SJSA1 (cell line): ENCODE measurements at places on chromosomes 3 and 15. TPM values are rescaled to one million over a fixed set of nuclear protein-coding genes. Genes with fewer than 3 reads are reported as not detected.

Gene USF3
- 7.2 and 8.1 TPM in 2 replicates for total RNA-seq

- H3K4me1 ChIP-seq: peaks cover 41% of the 10 kb centered on the region
- no peak overlapping the region for H3K4me3 ChIP-seq
- no peaks in the 10 kb centered on the region for H3K36me3 ChIP-seq
- DNase-seq: no peak
- no peaks in the 10 kb centered on the region for H3K27me3 ChIP-seq
- peak overlapping the region; percentile 79 for H3K27ac ChIP-seq
Observed at GRCh38 chr3:171811295-171811912, 1.1 kb upstream of the PLD1 start.

GRCh38 chr3:32990116-32990515 lies 38.7 kb downstream of the CCR4 start:
- no peak overlapping the region for H3K27ac ChIP-seq
- no peak for DNase-seq
- no peak overlapping the region for H3K4me3 ChIP-seq
- H3K4me1 ChIP-seq: no peaks in the 10 kb centered on the region
- H3K27me3 ChIP-seq: no peaks in the 10 kb centered on the region
- H3K36me3 ChIP-seq: no peaks in the 10 kb centered on the region

GRCh38 chr15:80308002-80308401 lies 56.0 kb upstream of the CTXND1 start:
- H3K4me1 ChIP-seq: no peaks in the 10 kb centered on the region
- no peak for DNase-seq
- no peak overlapping the region for H3K27ac ChIP-seq
- no peak overlapping the region for H3K4me3 ChIP-seq
- no peaks in the 10 kb centered on the region for H3K36me3 ChIP-seq
- H3K27me3 ChIP-seq: no peaks in the 10 kb centered on the region

DNA sequence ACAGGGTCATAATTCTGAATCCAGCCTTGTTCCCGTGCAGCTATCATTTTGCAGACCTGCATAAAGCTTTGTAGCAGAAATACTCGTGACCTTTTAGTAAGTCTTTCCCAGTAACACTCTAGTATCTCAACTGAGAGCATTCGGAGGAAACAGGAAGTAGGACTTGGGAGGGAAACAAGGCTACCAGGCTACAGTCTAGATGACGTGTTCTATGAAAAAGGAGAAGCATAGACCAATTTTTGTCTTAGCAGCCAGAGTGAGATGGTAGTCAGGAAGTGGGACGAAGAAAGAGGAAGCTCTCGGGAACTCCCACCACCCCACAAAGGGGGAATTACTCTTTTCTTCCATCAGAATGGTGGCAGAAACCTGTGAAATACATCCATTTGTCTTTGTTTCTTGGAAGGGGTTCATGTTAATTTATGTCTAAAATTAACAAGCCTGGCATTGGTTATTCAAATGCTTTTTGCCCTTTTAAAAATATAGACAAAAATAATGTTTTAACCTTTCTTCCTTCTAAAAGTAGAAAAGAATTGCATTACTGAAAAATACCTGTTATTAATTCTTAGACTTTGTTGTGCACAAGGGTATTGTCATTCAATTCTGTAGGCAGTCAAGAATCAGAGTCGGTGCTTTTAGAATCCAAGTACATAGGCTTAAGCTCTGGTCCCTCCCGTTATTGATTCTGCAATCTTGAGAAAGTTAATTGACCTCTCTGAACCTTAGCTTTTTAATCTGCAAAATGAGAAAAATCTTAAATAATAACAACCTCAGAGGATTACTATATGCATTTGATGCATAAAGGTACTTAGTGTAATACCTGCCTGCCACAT lies 1.6 kb upstream of the SUCNR1 start:
- no peak overlapping the region for H3K27ac ChIP-seq
- H3K27me3 ChIP-seq: no peaks in the 10 kb centered on the region
- H3K4me1 ChIP-seq: peaks cover 8% of the 10 kb centered on the region
- no peaks in the 10 kb centered on the region for H3K36me3 ChIP-seq

GRCh38 chr3:20022954-20023622 lies 11.0 kb upstream of the PP2D1 start:
- H3K36me3 ChIP-seq: no peaks in the 10 kb centered on the region
- no peaks in the 10 kb centered on the region for H3K27me3 ChIP-seq
- no peak overlapping the region for H3K4me3 ChIP-seq
- DNase-seq: no peak
- H3K4me1 ChIP-seq: no peaks in the 10 kb centered on the region

GRCh38 chr15:31551323-31551722 lies 224.7 kb downstream of the KLF13 start:
- no peak overlapping the region for H3K4me3 ChIP-seq
- peaks cover 4% of the 10 kb centered on the region; the same call in 1 of the 2 replicates for H3K27me3 ChIP-seq
- DNase-seq: no peak
- H3K4me1 ChIP-seq: 0 out of 2 replicates have a peak, but pooled peaks cover 4% of the 10 kb centered on the region
- no peak overlapping the region for H3K27ac ChIP-seq
- no peaks in the 10 kb centered on the region for H3K36me3 ChIP-seq

GRCh38 chr3:25572919-25573385 lies 91.8 kb downstream of the TOP2B start:
- peak overlapping the region; percentile 86 for H3K27ac ChIP-seq
- H3K36me3 ChIP-seq: peaks cover 11% of the 10 kb centered on the region
- peaks cover 36% of the 10 kb centered on the region for H3K4me1 ChIP-seq
- DNase-seq: peak; percentile 77
- no peaks in the 10 kb centered on the region for H3K27me3 ChIP-seq

DNA sequence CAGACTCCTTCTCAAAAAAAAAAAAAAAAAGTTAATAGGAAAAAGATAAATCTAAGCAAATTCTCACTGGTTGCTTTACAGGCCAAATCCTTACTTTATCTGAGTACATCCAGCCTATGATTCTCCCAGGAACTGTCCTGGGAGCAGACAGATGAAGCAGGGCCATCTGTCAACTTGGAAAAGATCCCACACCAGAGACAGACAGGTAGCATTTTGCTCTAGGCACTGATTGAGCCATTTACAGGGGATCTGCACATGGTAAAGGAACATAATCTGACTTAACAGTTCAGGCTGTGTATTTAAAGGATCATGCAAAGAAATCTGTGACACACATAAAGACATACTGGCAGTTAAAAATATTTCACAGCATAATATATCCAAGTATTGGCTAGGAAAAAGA lies 1006.5 kb downstream of the TBL1XR1 start:
- no peaks in the 10 kb centered on the region for H3K27me3 ChIP-seq
- no peak overlapping the region for H3K27ac ChIP-seq
- H3K4me1 ChIP-seq: no peaks in the 10 kb centered on the region
- H3K36me3 ChIP-seq: no peaks in the 10 kb centered on the region
- no peak overlapping the region for H3K4me3 ChIP-seq

- H3K27ac ChIP-seq: no peak overlapping the region
- no peaks in the 10 kb centered on the region for H3K4me1 ChIP-seq
- H3K27me3 ChIP-seq: no peaks in the 10 kb centered on the region
- no peak overlapping the region for H3K4me3 ChIP-seq
Observed at GRCh38 chr3:178795349-178795748, 259.1 kb downstream of the KCNMB2 start.
